Stimulated activated CD8-positive, alpha-beta memory T cell treated with anti-CD3 and anti-CD28 coated beads, Interleukin-4, amount 100 ng/mL, for 24 hours (primary cell): ENCODE measurements at places on chromosomes 4 and X.

- no peak for DNase-seq
Measured at GRCh38 chrX:139106069-139106468, 394.6 kb upstream of the FGF13 start.

GRCh38 chr4:85488416-85488815 is 13.5 kb downstream of the ARHGAP24 start:
- no peak for DNase-seq

GRCh38 chr4:3402491-3403347 is 39.0 kb upstream of the HGFAC start:
- no peak for DNase-seq

- DNase-seq, result no peak
Measured at GRCh38 chr4:182250446-182250845, 7.2 kb downstream of the TENM3 start.

DNA sequence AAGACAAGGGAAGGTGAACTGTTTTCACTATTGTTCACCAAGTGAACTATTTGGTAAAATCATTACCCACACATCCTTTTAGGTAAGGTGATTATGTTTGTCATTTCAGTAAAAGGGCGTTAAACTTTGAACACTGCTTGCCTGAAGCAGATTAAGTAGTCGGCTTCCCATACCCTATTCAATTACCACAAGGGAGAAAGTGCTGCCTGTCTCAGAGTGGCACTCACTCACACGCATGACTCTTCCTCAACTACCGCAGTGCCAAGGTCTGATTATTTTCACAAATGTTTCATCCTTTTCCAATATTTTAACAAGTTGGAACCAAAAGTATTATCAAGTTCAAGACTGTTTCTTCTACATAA is 11.0 kb downstream of the VEGFC start:
- DNase-seq, result no peak

GRCh38 chr4:33184657-33185290 is 2464.6 kb downstream of the PCDH7 start:
- DNase-seq, result no peak

- no peak for DNase-seq
Measured at GRCh38 chrX:102043380-102043779, 82.1 kb upstream of the TCEAL2 start.

GRCh38 chr4:41611881-41612871 is 74.2 kb downstream of the LIMCH1 start:
- DNase-seq, result no peak

DNA sequence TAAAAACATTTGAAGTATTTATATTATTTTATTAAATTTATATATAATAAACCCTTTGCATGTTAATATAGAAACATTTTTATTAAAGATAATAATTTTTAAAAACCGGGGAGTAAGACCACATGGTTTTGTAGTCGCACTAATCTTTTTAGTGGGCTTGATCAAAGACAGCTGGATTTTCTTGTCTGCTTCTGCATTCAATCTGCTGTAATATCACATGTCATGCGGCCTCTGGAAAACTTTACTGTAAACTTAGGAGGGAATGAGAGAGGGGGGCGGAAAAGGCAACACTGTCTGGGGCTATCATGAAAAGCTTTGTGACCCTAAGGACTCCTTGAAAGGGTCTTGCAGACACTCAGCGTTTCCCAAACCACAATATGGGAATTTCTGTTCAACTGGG is 62.8 kb upstream of the NLGN4X start:
- DNase-seq, result no peak

GRCh38 chrX:147788641-147789350 is 122.9 kb upstream of the FMR1 start:
- no peak for DNase-seq

DNA sequence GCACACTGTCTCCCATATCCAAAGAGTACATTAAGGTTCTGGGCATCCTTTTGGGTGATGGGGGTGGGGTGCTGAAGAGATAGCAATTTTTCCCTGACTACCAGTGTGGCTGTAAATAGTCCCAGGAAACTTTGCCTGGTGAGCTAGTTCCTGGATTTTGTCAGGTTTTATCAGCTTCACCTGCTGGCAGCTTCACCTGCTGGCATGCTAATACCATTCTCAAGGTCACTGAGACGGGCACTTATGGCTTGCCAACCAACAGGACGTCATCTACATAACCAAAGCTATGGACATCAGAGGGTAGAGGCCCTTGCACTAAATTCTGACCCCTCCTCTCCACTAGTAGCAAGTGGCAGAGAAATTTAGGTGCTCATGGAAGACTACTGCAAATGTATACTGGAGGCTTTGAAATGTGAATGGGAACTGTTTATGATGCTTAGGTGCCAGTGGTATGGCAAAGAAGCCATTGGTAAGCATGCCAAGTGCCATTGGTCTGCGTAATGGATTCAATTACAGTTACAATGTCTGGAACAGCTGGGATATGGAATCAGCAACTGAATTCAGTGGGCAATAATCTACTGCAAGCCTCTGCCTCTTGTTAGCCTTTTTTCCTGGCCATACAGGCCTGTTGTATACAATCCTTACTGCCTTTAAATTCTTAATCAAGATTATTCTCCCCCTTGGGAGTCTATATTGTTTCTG is 71.6 kb upstream of the SH3RF1 start:
- DNase-seq, result no peak

DNA sequence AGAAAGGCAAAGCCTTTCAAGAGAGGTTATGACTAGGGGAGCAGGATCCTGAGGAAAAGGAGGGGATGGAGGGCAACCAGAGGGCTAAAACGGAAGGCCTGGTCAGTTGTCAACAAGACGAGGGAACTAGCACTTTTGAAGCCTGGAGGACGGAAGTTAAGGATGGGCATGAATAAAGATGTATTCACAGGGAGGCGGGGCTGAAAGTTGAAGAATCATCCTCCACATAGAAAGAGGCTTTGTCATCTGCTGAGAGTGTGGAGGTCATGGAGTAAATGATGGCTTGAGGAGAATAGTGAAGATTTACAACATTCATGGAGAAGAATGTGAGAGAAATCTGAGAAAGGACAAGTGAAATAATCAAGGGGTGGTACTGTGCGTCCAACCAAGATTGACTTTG is 137.5 kb downstream of the MAGEB17 start:
- no peak for DNase-seq

DNA sequence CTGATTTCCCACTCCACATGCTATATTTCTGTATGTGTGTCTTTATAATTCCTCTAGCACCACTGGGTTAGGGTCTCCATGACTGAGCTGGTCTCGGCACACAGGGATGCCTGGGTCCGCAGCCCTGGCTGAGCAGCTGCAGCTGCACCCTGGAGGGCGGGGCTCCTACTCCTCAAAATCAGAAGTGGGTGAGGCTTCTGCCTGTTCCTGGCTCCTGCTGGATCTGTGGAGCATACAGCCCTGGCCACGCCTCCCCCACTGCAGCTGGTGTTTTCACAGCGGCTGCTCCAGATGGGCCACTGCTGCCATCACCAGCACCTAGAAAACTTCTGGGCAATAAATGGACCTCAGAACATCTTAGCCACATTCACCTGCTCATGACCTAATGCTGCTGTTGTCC is 30.9 kb downstream of the SPCS3 start:
- DNase-seq, result no peak

- DNase-seq, result no peak
Measured at GRCh38 chr4:102604222-102604940, 103.2 kb downstream of the NFKB1 start.

DNA sequence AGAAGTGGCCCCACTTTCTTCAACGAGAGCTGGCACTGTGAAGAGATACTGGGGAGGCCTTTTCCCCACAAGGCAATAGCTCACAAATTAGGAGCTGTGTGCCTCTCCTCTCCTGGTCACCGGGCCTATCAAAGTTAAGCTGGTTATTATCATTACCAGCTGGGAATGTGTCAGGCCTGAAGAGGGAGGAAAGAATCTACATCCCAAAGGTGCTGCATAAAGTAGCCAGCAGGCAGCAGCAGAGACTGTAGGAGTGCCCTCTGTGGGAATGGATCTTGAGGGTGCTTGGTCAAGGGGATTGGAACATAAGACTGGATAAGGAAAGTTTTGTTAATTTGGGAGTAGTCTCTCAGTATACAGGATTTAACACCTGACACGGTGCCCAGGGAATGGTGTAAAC is 9.1 kb upstream of the TMPRSS11D start:
- DNase-seq, result no peak

- DNase-seq, result no peak
Measured at GRCh38 chr4:153268295-153268694, 64.1 kb downstream of the TRIM2 start.

- no peak for DNase-seq
Measured at GRCh38 chr4:123421227-123421936, 24.8 kb downstream of the SPRY1 start.

DNA sequence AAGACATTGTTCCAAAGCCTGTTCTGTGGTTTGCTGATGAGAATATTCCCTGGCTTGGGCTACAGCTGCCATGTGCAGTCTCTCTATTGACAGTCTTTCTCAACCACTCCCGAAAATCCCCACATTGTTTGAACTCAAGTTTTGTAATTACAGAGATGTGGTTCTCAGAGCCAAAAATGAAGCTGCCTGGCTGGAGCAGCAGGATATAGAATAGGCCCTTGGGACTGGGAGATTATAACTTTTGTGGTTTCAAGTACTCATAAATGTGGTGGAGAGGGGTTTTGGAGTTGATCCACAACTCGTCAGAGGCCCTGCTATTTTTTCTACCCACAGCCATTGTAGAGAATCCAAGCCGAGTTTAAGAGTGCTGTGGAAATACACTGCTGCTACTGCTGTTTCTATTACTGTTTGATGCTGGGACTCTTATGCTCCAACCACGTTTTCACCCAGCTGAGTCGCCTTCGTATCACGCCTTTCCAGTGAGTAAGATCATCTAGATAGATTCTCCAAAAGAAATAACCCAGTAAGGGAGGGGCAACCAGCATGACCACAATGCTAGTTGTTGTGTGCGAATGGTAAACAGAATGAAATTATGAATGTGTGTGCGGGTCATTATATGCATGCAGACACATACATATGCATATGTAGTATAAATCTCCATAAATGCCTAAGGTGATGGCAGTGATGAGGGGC is 57.1 kb upstream of the ATXN3L start:
- DNase-seq, result no peak

- no peak for DNase-seq
Measured at GRCh38 chrX:106752101-106752678, 25.7 kb downstream of the RNF128 start.

GRCh38 chrX:150990910-150991309 is 7.8 kb downstream of the HMGB3 start:
- DNase-seq, result no peak

- no peak for DNase-seq
Measured at GRCh38 chrX:47243351-47243750, 10.5 kb downstream of the USP11 start.

DNA sequence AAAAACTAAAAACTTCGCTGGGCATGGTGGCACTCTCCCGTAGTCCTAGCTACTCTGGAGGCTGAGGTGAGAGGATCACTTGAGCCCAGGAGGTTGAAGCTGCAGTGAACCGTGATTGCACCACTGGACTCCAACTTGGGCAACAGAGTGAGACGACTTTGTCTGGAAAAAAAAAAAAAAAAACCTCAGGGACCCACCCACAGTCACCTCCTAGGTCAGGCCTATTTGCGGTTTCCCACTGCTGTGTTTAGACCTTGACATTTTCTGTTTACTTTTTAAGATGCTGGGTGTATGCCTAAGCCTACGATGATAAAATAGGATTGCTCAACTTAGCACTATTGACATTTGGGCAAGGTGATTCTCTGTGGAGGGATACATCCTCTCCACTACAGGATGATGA is 197.4 kb upstream of the TBL1X start:
- DNase-seq, result no peak

DNA sequence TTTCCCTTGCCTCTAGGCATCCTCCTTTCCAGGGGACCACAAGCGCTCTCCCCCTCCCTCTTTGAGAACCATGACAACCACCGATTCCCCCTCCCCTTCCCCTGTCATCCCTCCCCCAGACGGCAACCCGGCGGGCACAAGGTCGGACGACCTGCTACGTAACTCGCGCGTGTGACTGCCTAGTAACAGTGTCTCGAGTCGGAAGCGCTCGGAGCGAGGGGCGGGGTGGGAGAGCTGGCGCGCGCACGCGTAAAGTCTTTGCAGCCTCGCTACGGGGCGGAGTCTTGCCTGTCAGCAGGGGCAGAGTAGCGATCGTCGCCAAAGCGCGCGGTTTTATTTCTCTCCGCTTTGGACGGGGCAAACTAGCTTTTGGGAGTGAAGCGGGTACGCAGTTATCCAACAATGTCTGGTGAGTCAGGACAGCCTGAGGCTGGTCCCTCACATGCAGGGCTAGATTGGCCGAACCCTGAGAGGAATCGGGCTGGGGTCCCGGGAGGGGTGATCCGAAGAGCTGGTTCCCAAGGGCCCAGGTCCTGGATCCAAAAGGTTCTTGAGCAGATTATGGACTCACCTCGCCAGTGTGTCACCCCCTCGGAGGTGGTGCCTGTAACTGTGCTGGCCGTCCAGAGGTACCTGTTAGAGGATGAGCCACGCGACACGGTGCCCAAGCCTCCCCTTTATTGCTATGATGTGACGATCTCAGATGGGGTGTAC is at the start of gene RADX:
TSS of gene RADX (plus strand) at position 300 of the 714 bp plus-strand sequence. CDS start at position 403, 103 bp downstream.
- peak; percentile 72 for DNase-seq

GRCh38 chr4:60637976-60638375 is 562.1 kb upstream of the ADGRL3 start:
- DNase-seq, result no peak

DNA sequence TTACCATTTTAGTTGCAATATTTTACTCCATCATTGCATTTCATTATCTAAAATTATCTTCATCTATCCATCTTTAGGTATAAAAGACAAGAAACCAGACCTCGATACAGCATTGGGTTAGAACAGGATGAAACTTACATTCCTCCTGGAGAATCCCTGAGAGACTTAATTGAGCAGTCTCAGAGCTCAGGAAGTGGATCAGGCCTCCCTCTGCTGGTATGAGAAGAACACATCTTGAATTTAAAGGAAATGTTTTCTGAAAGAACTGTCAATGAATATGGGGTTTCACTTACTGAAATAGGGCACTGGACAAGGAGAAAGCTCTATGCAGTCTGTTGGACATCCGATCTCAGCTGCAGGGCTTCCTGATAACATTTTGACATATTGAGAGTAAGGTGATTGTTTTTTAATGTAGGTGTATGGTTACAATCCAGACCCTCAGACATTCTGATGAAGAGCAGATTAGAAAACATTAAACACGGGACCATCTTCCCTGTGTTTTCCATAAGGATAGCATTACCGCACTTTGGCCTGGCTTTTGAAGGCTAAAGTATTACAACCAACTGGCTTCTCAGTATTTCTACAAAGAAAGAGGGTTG is 367.2 kb downstream of the BMPR1B start:
- no peak for DNase-seq

GRCh38 chrX:147803948-147804347 is 107.8 kb upstream of the FMR1 start:
- no peak for DNase-seq

DNA sequence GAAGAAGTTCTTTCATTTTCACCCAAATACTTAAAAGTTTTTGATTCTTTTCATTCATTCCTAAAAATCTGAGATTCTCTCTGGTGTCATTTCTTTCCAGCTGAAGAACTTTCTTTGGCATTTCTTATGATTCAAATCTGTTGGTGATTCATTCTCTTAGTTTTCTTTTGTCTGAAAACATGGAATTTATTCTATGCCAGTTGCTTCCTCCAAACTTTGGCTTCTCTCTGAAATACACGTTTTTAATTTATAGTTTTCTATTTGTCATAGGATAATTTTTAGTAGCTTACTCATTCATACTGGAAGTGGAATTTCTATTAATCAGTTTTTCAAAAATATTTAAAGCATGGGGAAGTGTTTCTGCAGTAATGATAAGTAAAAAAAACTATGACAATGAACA is 1012.0 kb downstream of the RPA4 start:
- no peak for DNase-seq
